ENCODE measurements at places on chromosomes 1 and 21.

DNA sequence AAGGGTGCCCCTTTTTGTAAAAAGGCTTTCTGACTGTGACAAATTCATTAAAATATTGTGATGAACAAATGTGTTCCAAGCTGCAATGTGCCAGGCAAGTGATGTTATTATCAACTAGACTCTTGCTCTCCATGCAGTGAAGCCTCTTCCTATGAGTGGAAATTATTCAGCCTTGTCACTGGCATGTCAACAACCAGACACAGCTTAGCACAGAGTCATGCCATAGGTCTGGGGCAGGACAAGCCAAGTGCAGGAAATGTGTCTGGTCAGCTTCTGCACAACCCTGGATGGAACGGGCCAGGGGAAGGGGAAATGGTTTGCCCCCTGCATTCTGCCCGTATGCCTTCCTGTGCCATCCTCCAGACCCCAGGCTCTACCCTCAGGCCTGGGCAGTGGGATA lies 27.4 kb upstream of the GJA5 start:
- DNase-seq, result no peak

- DNase-seq, result no peak
These were observed 23.1 kb downstream of the UBE2G2 start for GRCh38 chr21:44778499-44778911.

DNA sequence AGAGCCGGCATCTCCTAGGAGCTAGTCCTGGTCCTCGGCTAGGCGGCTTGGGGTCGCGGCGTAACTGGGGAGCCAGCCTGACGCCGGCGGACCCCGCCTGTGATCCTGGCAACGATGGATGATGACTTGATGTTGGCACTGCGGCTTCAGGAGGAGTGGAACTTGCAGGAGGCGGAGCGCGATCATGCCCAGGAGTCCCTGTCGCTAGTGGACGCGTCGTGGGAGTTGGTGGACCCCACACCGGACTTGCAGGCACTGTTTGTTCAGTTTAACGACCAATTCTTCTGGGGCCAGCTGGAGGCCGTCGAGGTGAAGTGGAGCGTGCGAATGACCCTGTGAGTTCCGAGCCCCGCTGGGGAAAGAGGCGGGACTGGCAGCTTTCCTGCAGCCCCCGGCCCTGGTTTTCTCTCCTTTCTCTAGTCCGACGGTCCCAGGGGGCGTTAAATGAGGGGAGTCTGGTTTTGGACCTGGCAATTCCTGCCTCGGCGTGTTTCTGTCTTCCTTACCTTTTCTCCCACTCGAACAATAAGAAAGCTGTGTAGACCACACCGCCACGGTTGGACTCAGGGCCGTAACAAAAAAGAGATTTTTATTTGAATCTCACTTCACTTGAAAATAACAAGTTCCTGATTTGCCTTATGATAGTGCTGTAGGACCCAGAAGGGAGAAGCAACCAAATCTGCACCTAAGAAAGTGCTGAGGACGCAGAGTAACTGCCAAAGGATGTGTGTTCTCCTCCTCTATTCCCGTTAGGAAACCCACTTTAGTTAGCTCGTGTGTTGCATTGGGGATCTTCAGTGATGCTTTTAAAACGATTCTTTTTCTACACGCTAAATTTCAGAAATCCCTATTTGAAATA lies at the start of gene SPRTN:
SPRTN (plus strand) TSS at position 24 of the 859 bp plus-strand sequence; CDS start at position 115, 91 bp downstream.
- DNase-seq, result no peak

DNA sequence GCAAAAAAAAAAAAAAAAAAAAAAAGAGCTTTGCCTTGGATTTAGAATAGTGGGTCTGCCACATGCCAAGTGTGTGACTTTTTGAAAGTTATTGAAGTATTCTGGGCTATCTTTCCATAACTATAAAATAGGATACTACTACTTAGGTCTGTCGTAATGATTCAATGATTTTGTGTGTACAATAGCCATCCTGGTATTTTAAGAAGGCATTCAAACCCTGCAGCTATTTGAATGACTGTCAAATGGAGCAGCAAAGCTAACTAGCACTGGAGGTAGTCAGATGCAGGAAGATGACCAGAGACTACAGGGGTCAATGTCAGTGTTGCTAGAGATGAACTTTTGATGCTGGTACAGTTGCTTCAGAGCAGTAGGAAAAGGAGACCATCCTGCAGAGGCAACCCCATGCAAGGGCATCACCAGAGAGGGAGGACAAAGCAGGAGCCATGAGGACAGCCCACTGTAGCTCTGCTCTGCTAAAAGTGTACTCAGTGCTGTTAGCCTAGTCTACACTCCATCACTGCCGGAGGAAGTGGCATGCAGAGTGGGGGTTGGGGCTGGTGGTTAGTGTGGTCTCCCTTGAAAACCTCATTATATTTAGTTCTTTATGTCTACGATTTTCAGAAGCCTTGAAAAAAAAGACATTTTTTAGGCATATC lies 29.0 kb downstream of the DUSP10 start:
- peak; percentile 64 for DNase-seq

DNA sequence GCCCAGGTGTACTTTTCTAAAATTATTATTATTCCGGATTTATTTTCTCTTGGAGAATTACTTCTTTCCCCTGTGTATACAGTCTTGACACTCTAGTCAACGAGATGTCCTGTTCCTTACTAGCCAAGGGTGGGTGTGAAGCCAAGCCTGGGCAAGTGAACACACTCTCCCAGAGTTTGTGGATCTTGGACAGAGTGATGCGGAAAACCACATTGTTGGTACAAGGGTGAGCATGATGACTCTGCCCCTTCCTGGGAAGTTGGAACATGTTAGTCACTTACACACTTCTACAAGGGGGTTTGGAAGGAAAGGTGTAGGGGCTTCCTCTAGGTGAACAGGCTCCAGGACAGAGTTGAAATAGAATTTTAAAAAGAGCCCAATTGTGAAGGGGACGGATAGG lies 20.0 kb upstream of the RD3 start:
- no peak for DNase-seq

DNA sequence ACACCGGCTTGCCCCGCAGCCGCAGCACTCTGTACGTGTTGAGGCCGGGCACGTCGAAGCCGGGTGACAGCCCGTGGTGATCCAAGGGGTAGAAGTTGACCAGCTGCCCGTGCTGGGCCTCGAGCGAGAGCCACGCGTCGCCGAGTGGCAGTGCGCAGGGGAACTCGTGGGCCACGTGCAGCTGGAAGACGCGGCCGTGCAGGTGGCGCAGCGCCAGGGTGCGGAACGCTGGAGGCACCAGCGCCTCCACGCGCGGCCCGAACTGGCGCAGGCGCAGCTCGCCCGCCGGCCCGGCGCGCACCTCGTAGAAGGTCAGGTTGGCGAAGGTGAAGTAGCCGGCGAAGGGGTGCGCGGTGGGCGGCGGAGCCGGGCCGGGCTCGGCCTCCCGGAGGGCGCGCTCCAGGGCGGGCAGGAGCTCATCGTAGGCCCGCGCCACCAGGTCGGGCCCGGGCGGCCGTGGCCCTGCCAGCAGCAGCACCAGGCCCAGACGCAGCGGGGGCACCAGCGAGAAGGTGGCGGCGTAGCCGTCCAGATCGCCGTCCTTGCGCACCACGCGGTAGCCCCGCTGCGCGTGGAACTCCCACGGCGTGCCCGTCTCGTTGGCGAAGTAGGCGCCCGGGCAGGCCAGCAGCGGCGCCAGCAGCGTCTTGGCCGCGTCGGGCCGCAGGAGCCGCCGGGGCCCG lies 19.5 kb downstream of the LACTBL1 start:
- no peak for DNase-seq

- no peak for DNase-seq
These were observed 4.9 kb downstream of the UCHL5 start for GRCh38 chr1:193054169-193054675.

DNA sequence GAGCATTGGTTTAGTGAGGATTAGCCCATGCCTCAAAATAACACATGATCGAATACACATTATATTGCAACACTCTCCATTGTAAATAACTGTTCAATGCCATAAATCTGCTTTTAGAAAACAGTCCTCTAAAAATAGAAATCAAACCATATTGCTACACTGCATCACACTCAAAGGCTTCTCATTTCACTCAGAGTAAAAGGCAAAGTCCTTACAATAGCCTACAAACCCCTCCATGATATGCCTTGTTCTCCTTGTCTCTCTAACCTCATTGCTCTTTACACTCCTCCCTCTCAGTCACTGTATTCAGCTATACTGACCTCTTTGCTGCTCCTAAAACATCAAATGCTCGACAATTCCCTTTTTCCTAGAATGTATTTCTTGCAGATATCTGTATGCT lies 64.2 kb downstream of the CYYR1 start:
- DNase-seq, result no peak

DNA sequence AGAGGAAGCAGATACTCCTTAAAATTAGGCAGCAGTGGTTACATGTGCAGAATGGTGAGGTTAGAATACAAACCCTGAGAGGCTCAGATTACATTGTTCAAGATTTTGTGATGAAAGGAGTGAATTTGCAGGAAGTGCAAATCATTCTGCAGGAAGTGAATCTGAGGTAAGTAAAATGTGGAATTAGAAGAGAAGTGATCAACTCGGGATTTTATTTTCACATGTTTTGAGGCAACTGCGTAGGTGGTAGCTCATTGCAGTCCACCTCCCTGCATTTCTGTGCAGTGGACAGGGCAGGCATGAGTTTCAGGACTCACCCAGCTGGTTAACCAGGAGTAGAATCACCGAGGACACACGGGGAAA lies 2.1 kb upstream of the PLA2G2C start:
- no peak for DNase-seq

GRCh38 chr1:9670085-9670484 lies 18.6 kb downstream of the PIK3CD start:
- no peak for DNase-seq

DNA sequence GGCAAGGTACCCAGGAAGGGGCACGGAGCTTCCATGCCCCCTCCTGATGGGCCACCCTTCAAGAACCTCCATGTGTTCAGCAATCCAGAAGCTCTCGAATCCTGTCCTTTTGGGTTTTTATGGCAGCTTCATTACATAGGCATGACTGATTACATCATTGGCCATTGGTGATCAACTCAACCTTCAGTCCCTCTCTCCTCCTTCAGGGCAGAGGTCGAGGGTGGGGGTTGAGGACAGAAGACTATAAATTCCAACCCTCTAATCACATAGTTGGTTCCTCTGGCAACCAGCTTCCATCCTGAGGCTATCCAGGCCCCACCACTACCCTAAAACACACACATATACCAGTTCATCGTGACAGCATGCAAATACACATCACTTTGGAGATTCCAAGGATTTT lies 135.7 kb downstream of the ZNF281 start:
- no peak for DNase-seq
